B cell (primary cell): ENCODE measurements at places on chromosomes 3 and 15. TPM values are rescaled to one million over a fixed set of nuclear protein-coding genes. Genes with fewer than 3 reads are reported as not detected.

DNA sequence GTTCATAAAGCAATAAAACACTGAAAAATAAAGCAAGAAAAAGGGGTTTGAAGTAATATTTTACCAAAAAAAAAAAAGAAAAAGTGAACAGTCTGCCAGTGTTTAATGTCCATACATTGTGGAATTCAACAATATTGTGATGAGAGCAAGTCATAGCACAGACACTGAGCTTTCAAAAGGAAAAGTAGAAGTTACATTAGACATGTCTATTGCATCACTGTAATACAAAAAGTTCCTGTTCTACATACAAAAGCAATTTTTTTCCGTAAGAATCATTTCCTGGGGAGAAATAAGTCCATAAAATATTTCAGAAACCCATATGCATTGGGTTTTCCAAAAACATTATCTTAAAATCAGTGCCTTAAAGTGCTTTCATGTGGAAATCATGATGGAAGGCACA is 11.8 kb upstream of the HDC start:
- H3K4me3 ChIP-seq: no peak overlapping the region
- DNase-seq: no peak
- no peak overlapping the region for H3K27ac ChIP-seq
- no peaks in the 10 kb centered on the region for H3K4me1 ChIP-seq

DNA sequence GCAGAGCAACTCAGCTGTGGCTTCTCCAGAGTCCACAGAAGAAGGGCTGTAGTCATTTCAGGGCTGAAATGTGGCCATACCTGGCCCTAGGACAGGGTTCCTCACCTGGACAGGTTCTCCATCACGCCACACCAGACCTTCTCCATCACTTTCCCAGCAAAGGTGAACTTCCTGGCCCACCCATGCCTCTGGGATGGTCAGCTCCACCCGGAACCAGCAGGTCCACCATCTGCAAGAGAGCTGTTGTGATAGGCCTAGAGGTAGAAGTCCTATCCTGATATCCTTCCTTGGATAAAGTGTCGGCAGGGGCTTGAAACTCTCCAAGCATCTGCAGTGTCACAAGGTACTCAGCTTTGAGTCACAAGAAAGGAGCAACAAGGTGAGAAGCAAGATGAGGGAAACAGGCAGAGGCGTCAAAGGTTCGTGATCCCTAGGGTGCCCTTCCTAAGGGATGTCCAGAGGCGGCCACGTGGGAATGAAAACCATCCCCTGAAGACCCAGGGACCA is 948 bp downstream of the MAN2C1 start:
- no peaks in the 10 kb centered on the region for H3K27me3 ChIP-seq
- no peaks in the 10 kb centered on the region for H3K36me3 ChIP-seq
- H3K4me1 ChIP-seq: peaks cover 19% of the 10 kb centered on the region
- H3K27ac ChIP-seq: peak overlapping the region; percentile 98
- no peak for DNase-seq

GRCh38 chr3:37673401-37673800 is 188.3 kb upstream of the CTDSPL start:
- no peaks in the 10 kb centered on the region for H3K27me3 ChIP-seq
- H3K27ac ChIP-seq: no peak overlapping the region
- no peaks in the 10 kb centered on the region for H3K4me1 ChIP-seq
- H3K36me3 ChIP-seq: no peaks in the 10 kb centered on the region

GRCh38 chr3:31960793-31961431 is 20.1 kb downstream of the OSBPL10 start:
- H3K4me1 ChIP-seq: peaks cover 76% of the 10 kb centered on the region
- DNase-seq: peak; percentile 71
- H3K4me3 ChIP-seq: no peak overlapping the region
- H3K36me3 ChIP-seq: peaks cover 8% of the 10 kb centered on the region
- H3K27ac ChIP-seq: peak overlapping the region; percentile 56
- H3K27me3 ChIP-seq: no peaks in the 10 kb centered on the region

The GP9 gene
- total RNA-seq: not detected in 2 replicates
